ENCODE measurements at places on chromosomes 5 and 9.

- DNase-seq = peak; percentile 45
Measured at GRCh38 chr9:126791406-126792230, 13.2 kb upstream of the ZBTB43 start.

DNA sequence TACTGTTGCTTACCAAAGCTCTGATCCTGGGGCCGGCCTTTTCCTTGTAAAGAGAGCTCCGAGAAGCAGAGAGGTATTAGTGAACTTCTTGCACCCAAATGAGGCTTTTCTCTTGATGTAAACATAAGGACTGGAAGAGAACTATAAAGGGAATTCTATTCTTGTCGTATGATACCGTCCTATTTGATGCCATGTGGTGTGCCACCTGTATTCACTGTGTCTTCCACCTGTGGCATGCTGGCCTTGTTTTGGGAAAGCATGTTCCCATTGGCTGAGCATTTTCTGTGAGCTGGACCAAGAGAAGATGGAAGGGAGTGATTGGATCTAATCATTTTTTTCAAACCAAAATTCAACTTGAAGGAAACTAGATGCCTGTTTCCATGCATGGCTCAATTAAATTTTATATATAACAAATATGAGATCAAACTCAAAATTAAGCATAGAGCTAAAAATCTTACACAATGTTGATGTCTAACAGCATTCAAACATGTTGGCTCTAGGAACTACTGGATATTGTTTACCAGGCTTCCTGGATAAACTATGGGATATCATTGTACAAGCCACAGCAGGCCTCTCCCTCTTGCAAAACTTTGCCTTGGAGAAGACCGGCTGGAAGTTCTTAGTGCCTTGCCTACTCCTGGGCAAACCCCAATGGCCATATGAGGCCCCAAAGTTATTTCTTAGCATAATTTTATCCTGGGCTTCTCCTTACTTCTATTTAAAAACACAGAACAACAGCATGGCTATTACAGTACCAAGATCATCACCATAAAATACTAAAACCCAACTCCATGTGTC lies 115.3 kb downstream of the TSSK1B start:
- no peak for DNase-seq

GRCh38 chr5:31235381-31235780 lies 41.9 kb downstream of the CDH6 start:
- no peak for DNase-seq

- DNase-seq = no peak
Measured at GRCh38 chr5:158056130-158056825, 197.3 kb upstream of the CLINT1 start.

DNA sequence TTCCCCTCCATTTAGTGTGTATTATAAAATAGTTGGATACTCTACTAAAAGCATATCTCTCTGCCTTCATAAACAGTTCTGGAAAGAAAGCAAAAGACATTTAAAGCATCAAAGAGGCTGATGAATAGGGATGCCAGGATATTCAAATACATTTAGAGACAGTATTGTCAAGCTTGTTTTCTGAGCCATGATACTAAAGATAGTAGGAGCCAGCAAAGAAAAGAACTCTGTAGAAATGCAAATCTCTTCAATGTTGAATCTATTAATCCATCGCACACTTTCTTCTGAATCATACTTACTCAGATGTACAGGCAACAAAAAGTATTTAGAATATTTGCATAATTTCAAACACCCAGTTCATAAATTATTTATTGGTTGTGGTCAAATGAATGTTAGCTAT lies 207.1 kb upstream of the MEF2C start:
- DNase-seq = no peak

- DNase-seq = no peak
Measured at GRCh38 chr9:27491154-27491553, 32.9 kb upstream of the IFNK start.

- no peak for DNase-seq
Measured at GRCh38 chr9:34171753-34172535, 6.9 kb upstream of the UBAP1 start.

DNA sequence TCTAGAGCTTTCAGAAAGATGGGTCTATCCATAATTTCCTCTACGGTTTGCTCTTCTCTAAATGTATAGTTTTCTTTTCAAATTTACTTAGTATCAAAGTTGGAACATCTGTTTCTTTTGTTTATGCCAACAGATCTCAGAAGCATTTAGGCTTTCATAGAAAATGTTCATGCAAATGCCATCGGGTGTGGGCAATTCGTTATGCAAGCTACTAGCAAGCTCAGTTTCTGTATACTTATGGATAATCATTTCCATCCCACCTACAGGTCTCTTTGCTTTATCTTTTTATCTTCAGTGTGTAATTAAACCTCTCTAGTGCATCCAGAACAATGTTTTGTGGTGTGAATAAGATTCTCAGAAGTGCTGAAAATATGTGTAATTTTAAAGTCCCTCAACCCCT lies 59.9 kb downstream of the NUDT12 start:
- no peak for DNase-seq

- peak; percentile 11 for DNase-seq
Measured at GRCh38 chr9:17402309-17402708, 176.6 kb upstream of the SH3GL2 start.

DNA sequence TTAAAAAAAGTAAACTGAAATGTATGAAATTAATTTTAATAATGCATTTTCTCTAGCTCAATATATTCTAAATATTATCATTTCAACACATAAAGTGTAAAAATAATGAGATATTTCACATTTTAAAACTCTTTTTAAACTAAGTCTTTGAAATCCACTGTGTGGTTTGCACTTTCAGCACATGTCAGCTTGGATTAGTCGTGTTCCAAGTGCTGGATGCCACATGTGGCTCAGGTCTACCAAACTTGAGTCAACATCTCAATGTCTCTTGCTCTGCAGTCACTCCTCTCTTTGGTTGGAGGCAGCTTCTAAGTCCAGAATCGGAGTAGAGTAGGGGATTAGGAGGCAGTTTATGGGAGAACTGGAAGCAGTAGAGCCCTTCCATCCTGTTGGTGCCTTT lies 173.7 kb upstream of the ANKRD55 start:
- no peak for DNase-seq

DNA sequence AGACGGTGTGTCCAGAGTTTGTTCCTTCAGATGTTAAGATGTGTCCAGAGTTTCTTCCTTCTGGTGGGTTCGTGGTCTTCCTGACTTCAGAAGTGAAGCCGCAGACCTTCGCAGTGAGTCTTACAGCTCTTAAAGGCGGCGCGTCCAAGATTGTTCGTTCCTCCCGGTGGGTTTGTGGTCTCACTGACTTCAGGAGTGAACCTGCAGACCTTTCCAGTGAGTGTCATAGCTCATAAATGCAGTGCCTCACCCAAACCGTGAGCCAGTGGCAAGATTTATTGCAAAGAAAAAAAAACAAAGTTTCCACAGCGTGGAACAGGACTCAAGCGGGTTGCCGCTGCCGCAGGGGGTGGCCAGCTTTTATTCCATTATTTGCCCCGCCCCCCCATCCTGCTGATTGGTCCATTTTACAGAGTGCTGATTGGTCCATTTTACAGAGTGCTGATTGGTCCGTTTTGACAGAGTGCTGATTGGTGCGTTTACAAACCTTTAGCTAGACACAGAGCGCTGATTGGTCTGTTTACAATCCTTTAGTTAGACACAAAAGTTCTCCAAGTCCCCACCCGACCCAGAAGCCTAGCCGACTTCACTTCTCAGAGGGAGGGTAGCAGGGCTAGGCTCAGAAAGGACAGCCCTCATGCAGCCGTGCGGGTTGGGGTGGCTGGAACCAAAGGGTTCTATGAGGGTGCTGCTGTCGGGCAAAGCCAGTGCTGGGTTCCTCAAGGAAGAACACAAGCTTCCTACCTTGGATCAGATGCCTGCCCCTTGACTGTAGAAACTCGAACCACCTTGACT lies 9.1 kb upstream of the RNF130 start:
- DNase-seq = no peak

- no peak for DNase-seq
Measured at GRCh38 chr9:96050048-96050860, 174.8 kb downstream of the ERCC6L2 start.

- no peak for DNase-seq
Measured at GRCh38 chr5:68924481-68925145, 169.2 kb upstream of the SLC30A5 start.

DNA sequence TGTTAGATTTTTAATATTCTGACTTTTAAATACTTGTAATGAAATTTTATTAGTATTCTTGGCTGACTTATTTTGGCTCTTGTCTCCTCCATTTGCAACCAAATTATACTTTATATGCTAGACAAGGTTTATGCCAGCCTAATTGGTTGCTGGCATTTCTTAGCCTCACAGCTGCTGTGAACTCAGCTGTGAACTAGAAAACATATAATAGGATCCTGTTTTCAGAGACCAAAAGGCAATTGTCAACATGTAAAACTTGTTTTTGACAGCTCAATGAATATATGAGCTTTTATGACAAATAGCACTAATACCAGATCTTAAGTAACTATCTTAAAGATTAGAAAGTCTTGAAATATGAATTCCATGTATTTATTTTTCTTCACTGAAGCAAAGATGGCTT lies 25.9 kb downstream of the KIF2A start:
- peak; percentile 21 for DNase-seq
